Urinary bladder (tissue), 4 donors: ENCODE measurements at places on chromosomes 7 and 10. TPM values are rescaled to one million over a fixed set of nuclear protein-coding genes. Genes with fewer than 3 reads are reported as not detected.

Gene NEURL1
- 5.2 TPM for total RNA-seq

Gene BMS1
- total RNA-seq = 15.4 TPM

Gene CYP2C19
- total RNA-seq = not detected

Gene CYP3A7
- 0.21 TPM for total RNA-seq

Gene PKD2L1
- not detected for total RNA-seq

Gene LMBR1
- total RNA-seq = 120 TPM

Gene C10orf105
- total RNA-seq = 0.26 TPM

Gene AKR1C4
- total RNA-seq = not detected

Gene EVX1
- 1.1 TPM for total RNA-seq

Gene CALML5
- not detected for total RNA-seq

Gene CALD1
- 616 TPM for total RNA-seq

DNA sequence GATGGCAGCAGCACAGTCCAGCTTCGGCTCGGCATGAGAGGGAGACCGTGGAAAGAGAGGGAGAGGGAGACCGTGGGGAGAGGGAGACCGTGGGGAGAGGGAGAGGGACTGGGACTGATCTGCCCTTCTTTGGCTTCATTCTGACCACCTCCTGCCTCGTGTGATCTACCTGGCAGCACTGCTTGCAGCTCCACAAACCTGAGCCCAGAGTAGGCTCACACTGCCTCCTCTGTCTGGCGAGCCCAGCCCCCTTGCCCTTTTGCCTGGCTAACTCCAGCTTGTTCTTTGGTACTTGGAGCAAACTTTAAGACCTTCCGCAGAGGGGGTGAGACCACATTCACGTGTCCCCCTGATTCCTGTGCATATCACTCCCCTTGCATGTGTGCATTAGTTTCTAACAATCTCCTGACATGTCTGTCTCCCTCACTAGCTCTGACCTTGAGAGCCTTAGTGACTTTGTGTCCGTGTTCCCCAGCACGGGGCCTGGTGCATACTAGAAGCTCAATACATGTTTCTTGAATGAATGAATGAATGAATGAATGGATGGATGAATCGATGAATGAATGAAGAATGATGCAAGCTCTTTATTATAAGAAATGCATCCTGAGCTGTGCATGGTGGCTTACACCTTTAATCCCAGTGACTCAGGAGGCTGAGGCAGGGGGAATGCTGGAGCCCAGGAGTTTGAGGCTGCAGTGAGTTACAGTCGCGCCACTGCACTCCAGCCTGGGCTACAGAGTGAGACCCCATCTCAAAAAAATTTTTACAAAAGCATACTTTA lies 31.2 kb downstream of the UBTD1 start:
- no peak for DNase-seq

GRCh38 chr10:31515819-31516402 lies 196.9 kb downstream of the ZEB1 start:
- no peak for DNase-seq

DNA sequence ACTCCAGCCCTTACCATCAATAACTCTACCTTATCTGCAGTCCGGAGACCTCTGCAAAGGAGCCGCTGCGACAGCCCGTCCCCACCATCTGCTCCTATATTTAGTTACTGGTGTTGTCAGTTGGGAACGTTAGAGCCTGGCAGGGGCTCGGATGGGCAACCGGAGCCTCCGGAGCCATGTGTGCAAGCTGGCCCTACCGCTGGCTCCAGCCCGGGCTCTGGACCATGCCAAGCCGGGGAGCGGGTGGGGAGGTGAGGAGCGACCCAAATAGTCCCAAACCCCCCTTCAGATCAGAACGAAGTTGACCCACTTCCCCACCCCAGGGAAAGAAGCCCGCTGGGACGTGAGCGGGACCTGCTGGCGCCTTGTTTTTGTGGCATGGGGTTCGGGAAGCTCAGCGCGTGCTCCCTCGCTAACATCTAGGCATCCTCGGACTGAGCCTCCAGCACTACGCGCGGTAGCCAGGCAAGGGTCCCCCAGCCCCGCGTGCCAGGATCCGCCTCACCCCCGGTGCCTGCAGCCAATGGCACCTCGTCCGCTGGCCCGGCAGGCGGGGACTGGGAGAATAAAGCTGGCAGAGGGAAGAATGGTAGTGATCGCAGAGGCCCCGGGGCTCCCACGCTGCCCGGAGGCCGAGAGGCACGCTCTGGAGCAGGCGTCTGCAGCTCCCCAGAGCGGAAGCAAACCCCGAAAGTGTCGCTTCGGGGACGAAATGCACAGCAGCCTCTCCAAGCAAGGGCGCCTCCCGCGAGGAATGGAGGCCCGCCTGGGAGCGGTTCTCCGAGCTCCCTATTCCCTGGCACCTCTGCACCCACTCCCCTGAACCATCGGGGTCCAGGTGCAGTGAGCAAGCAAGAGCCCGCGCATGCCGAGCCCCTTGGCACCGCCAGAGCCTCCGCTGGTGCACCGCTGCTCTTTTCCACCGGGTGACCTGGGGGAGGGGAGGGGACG lies 679 bp downstream of the LRRC20 start:
- DNase-seq = no peak

DNA sequence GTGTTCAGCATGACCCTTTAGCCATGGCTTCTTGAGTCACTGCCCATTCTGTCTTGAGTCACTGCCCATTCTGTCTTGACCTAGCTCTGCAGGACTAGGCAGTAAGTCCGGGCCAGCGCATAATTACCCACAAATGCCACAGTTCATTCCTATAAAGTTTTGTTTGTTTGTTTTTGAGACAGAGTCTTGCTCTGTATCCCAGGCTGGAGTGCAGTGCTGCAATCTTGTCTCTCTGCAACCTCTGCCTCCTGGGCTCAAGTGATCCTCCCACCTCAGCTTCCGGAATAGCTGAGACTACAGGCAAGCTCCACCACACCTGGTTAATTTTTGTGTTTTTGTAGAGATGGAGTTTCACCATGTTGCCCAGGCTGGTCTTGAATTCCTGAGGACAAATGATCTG lies 32.7 kb upstream of the TARP start:
- no peak for DNase-seq

- no peak for DNase-seq
These were observed 82.9 kb upstream of the APBB1IP start for GRCh38 chr10:26355241-26355640.

- DNase-seq = no peak
These were observed 24.2 kb downstream of the TSPAN15 start for GRCh38 chr10:69475433-69475830.

- DNase-seq = no peak
These were observed 385.8 kb downstream of the ETV1 start for GRCh38 chr7:13603661-13604060.

DNA sequence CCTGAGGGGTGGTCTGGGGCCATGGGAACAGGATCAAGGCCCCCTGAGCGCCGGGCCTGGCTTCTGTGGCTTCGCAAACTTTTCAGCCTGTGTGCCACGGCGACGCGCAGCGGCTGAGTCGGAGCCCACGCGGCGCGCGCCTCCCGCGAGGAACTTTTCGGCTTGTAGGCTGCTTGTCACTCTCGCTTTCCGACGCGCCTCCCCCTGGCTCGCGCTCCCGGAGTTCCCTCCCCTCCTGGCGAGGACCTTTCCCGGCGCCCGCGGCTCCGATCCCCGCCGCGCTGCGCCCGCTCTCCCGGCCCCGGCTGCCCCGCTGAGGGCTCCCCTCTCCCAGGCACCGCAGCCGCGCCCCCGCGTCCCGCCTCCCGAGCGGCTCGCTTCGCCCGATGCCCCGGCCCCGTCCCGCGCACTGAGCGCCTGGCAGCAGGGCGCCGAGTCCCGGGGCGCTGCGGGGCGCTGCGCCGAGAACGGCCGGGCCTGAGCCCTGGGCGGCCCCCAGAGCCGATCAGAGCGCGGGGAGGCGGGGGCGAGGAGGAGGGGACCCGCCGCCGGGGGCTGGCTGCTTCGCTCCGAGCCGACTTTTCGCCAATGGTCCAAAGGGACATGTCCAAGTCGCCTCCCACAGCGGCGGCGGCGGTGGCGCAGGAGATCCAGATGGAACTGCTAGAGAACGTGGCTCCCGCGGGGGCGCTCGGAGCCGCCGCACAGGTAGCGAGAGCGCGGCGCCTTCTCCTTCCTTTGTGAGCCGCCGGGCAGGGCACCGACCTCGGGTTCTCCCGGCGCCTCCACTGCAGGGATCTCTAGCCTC lies at the start of gene CACNB2:
Gene CACNB2, plus strand, starts transcription at position 276 of the 808 bp plus-strand sequence.
- no peak for DNase-seq

GRCh38 chr7:38306914-38307313 lies 33.5 kb upstream of the TARP start:
- no peak for DNase-seq

- no peak for DNase-seq
These were observed 55.3 kb upstream of the NRBF2 start for GRCh38 chr10:63077800-63078199.

- DNase-seq = no peak
These were observed 839.1 kb upstream of the SORCS1 start for GRCh38 chr10:108003576-108003975.

DNA sequence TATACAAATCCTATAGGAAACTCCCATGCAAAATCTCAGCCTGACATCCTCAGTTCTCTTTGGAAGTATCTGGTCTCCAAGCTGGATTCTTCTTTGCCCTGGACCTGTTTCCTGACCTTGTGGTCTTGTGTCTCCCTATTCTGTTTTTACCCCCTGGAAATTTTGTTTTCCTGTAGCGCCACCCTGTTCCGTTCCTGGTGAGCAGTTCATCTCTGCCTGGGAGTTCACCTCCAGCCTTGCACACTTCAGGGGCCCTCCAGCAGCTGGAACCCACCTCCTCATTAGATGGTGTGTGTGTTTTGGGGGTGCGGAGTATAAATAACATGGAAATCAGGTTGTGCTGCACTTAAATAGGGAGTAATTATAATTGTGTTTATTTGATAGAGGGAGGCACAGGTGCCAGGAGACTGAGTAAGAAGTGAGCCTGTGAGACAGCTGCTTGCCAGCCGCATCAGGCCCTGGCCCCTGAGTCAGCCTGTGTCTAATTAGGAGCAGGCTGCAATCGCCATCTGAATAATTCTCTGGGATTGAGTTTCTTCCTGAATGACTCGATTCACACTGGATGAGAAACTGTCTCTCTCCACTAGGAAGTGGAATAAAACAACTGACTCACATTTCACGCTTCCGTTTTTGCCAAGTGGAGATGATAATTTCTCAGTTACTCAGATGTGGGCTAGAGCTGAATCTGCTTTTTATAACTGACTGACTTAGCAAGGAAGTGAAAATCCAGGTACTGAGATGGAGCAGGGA lies 69.4 kb upstream of the HECTD2 start:
- DNase-seq = no peak

DNA sequence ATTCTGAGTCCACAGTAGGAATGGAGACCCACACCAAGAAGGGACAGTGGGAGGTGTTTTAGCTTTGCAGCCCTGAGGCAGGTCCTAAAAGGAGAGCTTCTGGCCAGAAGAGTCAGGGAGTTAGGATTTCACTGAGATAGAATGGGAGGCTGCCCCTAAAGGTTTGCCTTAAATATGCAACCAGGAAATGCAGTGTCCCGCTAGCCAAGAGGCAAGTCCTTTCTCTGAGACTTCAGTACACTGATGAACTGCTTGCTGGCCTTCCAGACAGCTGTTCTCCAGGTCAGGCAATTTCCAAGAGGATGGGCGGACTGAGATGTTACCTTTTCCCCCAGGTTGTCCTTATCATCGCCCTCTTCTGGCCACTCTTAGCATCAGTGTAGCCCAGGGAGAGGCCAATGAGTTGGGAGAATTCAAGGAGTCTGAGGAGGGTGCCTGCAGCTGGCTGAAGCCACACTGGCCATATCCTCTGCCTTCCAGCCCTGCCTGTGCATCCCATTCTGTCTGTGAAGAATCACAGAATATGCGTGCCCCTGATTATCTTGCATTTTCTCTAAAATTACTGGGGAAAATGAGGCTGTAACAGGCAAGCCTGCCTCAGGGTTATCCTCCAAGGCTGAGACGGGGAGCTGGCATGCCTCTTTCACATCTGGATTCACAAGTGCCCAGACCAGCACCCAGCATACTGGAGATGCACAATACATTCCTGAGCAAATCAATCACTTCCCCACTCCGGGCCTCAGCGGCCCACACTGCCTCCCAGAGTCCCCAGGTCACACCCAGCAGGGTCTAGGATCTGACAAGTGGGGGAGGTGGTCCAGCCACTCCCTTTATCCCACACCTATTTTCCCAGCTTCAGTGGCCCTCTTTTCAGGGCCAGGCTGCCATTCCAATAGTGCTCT lies 2.4 kb downstream of the TLL2 start:
- no peak for DNase-seq

DNA sequence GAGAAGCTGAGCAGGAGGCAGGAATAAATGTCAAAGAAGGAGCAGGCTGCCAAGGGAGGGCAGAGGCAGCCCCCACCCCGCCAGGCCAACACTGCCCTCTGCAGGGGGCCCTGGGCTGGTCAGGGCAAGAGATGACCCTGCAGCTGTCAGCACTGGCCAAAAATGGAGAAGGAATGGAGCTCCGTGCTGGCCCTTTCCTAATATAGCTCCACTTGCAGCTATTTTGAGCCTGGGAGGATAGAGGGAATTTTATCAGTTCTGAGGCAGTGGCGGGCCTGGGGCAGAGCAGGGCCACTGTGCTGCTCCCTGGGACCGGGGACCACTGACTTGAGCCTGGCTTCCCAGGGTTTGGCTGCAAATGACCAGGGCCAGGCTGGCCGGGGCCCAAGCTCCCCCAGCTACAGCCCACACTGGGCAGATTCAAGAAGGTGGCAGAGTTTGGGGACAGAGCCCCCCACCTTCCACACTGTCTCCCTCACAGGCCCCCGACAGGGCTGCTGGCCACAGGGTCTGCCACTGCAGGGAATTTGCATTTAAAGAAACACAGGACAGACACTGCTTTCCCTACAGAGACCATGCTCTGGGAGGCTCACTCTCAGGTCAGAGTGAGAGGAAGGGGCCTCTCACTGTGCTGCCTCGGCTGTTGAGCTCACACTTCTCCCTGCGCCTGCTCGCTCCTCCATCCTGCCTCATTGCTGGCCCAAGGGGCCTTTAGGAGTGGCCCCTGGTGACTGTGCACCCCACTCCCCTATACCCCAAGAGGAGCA lies 16.2 kb downstream of the LDB3 start:
- DNase-seq = no peak

DNA sequence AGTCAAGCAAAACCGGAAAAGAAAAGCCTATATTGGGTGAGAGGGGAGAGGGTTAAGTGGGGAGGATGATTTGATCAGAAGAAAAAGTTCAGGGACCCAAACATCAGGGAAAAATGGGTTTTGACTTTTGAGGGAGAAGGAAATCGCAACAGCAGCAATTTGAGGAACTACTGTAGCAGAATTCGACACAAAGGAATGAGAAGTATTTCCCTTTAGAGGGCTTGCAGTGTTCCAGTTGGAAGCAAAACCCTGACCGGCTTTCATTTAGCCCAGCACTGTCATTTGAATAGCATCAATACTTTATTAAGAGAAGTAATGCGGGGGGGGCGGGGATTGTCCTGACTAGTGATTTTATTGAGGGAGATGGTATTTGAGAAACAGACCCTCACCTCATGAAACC lies 37.2 kb upstream of the GATA3 start:
- no peak for DNase-seq
